Astrocyte (in vitro differentiated cells and primary cell): ENCODE measurements at places on chromosomes 1 and 21.

GRCh38 chr1:153832293-153832692 lies 57.1 kb downstream of the SLC27A3 start:
- DNase-seq, result no peak

DNA sequence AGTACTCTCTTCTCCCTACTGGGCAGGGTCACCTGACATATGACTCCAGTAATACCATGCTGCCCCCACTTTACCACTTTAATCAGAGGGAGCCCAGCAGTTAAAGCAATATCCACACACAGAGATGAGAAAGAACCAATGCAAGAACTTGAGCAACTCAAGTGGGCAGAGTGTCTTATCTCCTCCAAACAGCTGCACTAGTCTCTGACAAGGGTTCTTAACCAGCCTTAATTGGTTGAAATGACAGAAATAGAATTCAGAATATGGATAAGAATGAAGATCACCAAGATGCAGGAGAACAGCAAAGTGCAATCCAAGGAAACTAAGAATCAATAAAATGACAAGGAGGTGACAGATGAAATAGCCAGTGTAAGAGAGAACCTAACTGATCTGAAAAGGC lies 91.0 kb downstream of the KCNT2 start:
- DNase-seq, result no peak

DNA sequence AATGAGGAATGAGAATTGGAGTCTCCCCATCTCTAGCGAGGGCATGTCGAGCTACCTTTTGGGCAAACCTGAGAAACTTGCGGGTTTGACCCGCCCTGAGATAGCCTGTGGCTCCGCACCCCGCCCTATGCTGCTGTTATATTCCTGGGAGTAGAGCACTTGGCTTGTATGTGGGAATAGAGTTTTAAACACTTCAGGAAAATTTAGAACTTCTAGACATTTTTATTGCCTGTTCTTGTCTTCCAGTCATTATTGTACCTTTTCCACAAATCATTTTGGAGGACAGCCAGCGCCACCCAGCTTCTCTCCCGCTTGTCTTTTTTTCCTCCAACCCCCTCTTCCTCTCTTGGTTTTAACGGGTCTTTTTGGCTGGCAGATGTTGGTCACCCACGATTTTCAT lies 738 bp downstream of the GNPAT start:
- DNase-seq, result no peak

GRCh38 chr1:150875197-150876118 lies 941 bp downstream of the ARNT start:
- DNase-seq, result no peak

- no peak for DNase-seq
Observed at GRCh38 chr1:28577052-28577678, 14.9 kb upstream of the RAB42 start.
